Mucosa of descending colon (tissue), 3 donors: ENCODE measurements at places on chromosomes 13 and 19. TPM values are rescaled to one million over a fixed set of nuclear protein-coding genes. Genes with fewer than 3 reads are reported as not detected.

GRCh38 chr13:77545626-77546412, 10.3 kb downstream of the SCEL start:
- no peak for DNase-seq

LYPD3 gene
- 0.23 TPM for total RNA-seq

GRCh38 chr19:57280962-57281400, 696 bp downstream of the ZNF460 start:
- peak; percentile 35 for DNase-seq

RNF17 gene
- not detected for total RNA-seq

GARIN5A gene
- 1.7 TPM for total RNA-seq

- DNase-seq, result no peak
These were observed 422.9 kb downstream of the KCTD12 start for GRCh38 chr13:76463314-76463713.
